ENCODE measurements at places on chromosomes 4 and X.

- H3K4me1 ChIP-seq, result no peaks in the 10 kb centered on the region
- H3K36me3 ChIP-seq, result no peaks in the 10 kb centered on the region
- H3K27me3 ChIP-seq, result no peaks in the 10 kb centered on the region
- no peak overlapping the region for H3K4me3 ChIP-seq
Measured at GRCh38 chr4:40471923-40472322, 136.8 kb downstream of the CHRNA9 start.

DNA sequence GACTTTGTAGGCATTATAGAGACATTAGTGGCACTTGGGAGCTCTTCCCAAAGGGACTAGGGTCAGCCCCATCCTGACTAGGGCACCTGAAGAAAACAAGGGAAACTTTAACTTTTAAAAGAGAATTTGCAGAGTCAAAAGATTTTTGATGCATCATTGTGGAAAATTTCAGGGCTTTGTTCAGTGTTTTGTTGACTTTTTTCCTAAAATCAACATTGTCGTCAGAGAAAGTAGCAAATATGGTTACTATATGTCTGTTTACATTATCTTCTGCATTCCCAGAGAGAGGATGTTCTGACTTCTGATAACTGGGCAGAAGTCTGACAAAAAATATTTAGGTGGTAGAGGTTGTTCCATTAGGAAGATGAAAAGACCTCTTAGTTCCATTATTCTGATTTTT is 51.9 kb downstream of the LUZP4 start:
- H3K4me1 ChIP-seq, result peaks cover 11% of the 10 kb centered on the region
- no peak overlapping the region for H3K27ac ChIP-seq
- no peak overlapping the region for H3K4me3 ChIP-seq

DNA sequence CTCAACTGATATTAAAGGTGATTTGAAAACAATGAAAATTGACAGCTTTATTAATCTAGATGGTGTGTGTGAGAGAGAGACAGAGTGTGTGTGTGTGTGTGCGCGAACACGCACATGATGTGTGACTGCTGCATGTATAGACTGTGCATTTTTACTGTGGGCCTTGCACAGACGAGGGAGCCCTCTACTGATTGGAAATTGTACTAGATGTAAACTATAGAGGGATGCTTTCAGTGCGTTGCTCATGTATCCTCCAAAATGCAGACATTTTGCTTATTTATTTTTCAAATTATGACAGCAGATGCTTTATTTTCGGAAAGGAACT is 168.4 kb upstream of the GK2 start:
- no peaks in the 10 kb centered on the region for H3K36me3 ChIP-seq
- no peak for DNase-seq
- H3K4me1 ChIP-seq, result peaks cover 20% of the 10 kb centered on the region
- H3K4me3 ChIP-seq, result no peak overlapping the region
- no peaks in the 10 kb centered on the region for H3K27me3 ChIP-seq
- H3K27ac ChIP-seq, result no peak overlapping the region

- H3K36me3 ChIP-seq, result no peaks in the 10 kb centered on the region
- H3K27ac ChIP-seq, result no peak overlapping the region
- H3K4me3 ChIP-seq, result no peak overlapping the region
Measured at GRCh38 chrX:131588995-131589394, 45.1 kb downstream of the OR13H1 start.

DNA sequence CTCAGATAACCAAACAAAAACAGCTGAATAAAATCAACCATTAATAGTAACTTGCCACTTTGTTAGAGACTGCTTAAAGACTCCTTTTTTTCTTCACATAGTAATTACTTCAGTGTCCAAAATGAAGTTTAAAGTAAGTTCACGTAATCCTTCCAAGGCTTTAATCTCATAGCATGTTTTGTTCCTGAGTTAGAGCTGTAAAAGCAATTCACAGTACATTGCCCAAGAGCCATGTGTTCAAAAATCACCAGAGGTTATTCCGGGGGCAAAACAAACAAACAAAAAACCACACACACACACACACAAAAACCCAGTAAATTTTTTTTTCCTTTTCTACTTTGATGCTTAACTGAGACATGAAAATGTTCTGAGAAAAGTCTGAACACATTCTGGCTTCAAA is 6.1 kb downstream of the GPR82 start:
- no peaks in the 10 kb centered on the region for H3K27me3 ChIP-seq
- no peaks in the 10 kb centered on the region for H3K36me3 ChIP-seq
- DNase-seq, result no peak
- no peak overlapping the region for H3K4me3 ChIP-seq
- H3K27ac ChIP-seq, result no peak overlapping the region
- no peaks in the 10 kb centered on the region for H3K4me1 ChIP-seq

DNA sequence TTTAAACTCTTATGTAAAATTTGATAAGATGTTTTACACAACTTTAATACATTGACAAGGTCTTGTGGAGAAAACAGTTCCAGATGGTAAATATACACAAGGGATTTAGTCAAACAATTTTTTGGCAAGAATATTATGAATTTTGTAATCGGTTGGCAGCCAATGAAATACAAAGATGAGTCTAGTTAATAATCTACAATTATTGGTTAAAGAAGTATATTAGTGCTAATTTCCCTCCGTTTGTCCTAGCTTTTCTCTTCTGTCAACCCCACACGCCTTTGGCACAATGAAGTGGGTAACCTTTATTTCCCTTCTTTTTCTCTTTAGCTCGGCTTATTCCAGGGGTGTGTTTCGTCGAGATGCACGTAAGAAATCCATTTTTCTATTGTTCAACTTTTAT is at the start of gene ALB:
Gene ALB (plus strand): TSS at position 246 of the 400 bp plus-strand sequence. CDS start 41 bp downstream, at position 287.
- no peaks in the 10 kb centered on the region for H3K36me3 ChIP-seq
- no peaks in the 10 kb centered on the region for H3K4me1 ChIP-seq
- no peak within 1 kb of the TSS for H3K27ac ChIP-seq
- DNase-seq, result no peak

DNA sequence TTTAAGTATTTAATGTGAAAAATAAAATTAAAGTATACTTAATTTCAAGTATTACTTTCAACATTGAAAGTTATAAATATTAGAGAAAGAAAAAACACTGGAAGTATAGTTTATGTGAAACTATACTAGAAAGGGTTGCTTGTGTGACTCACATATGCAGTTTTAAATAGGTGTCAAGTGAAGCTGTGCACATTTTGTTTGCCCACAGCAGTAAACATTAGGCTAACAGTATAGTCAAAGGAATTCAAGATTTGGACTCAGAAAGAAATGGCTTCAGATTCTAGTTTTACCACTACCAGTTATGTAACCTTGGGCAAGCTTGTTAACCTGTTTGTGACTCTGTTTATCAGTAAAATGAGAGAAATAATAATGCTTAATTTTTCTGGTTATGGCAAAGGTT is 148.2 kb downstream of the FAM47B start:
- no peak for DNase-seq
- no peaks in the 10 kb centered on the region for H3K36me3 ChIP-seq
- H3K27me3 ChIP-seq, result no peaks in the 10 kb centered on the region
- H3K4me3 ChIP-seq, result no peak overlapping the region
- H3K27ac ChIP-seq, result no peak overlapping the region

DNA sequence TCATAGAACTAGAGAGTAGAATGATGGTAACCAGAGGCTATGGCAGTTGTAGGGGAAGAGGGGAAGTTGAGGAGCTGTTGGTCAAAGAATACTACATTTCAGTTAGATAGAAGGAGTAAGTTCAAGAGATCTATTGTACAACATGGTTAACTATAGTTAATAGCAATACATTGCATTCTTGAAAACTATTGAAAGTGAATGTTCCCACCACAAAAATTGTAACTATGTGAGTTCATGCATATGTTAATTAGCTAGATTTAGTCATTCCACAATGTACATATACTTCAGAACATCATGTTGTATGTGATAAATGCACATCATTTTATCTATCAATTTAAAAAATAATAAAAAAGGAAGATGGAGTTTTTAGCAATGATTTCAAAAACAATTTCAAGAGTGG is 125.3 kb upstream of the IL15 start:
- H3K36me3 ChIP-seq, result no peaks in the 10 kb centered on the region
- no peak overlapping the region for H3K4me3 ChIP-seq
- no peak overlapping the region for H3K27ac ChIP-seq

DNA sequence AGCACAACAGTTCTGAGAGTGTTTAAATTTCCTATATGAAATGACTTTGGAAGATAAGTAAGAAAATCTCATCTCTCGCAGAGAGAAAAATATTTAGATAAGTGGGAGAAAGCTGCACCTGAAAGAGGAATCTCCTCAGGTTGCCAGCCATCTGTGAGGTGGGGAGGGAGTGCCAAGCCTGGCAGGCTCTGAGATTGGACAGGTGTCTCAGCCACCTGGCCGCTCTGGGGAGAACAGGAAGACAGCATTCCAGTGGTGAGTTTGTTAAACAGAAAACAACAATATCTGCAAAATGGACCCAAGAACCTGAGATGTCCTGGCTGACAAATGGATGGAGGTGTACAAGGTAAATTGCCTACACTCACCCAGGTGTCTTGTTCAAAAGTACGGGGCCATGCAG is 31.3 kb downstream of the EMCN start:
- DNase-seq, result no peak
- no peak overlapping the region for H3K4me3 ChIP-seq

- no peak overlapping the region for H3K27ac ChIP-seq
- DNase-seq, result no peak
- H3K4me1 ChIP-seq, result no peaks in the 10 kb centered on the region
- H3K36me3 ChIP-seq, result no peaks in the 10 kb centered on the region
Measured at GRCh38 chr4:72446353-72447055, 122.5 kb downstream of the ADAMTS3 start.

DNA sequence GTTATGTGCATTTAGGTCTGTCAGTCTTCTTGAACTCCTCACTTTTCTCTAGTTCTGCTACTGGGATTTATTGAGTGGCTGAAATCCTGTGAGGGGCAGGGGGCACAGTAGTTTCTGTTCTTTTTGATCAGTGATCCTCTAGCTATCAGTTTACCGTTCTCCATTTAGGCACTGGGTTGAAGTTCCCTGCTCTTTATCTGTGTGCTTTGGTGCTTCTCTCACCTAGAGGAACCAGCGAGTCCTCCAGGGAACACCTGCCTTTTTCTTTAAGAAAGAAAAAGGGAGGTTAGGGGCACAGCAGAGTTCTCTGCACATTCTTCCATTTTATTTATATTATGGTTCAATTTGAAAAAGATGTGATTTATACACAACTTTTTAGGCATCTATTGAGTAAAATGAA is 503.0 kb upstream of the AGA start:
- H3K27me3 ChIP-seq, result no peaks in the 10 kb centered on the region
- H3K27ac ChIP-seq, result no peak overlapping the region
- no peak for DNase-seq
- H3K4me3 ChIP-seq, result no peak overlapping the region
- H3K36me3 ChIP-seq, result no peaks in the 10 kb centered on the region

DNA sequence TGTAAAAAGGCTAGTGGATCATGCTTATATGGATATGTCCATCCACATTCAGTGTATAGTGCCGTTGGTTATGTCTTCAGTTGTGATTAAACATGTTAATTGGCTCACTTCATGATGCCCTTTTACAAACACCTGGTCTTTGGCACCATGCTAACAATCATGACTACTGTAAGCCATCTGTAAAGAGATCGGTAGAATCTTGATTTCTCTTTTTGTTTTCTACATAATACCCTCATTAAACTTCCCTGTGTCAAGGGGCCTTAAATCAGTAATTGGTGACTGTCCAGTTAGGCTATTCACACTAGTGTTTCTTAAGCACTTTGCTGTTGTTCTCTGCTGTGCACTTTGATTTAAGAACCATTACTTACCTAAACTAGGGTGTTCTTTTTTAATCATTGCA is 475.2 kb downstream of the RPA4 start:
- no peak for DNase-seq
- no peaks in the 10 kb centered on the region for H3K4me1 ChIP-seq
- H3K27me3 ChIP-seq, result no peaks in the 10 kb centered on the region
- H3K4me3 ChIP-seq, result no peak overlapping the region
- H3K36me3 ChIP-seq, result no peaks in the 10 kb centered on the region
- no peak overlapping the region for H3K27ac ChIP-seq

DNA sequence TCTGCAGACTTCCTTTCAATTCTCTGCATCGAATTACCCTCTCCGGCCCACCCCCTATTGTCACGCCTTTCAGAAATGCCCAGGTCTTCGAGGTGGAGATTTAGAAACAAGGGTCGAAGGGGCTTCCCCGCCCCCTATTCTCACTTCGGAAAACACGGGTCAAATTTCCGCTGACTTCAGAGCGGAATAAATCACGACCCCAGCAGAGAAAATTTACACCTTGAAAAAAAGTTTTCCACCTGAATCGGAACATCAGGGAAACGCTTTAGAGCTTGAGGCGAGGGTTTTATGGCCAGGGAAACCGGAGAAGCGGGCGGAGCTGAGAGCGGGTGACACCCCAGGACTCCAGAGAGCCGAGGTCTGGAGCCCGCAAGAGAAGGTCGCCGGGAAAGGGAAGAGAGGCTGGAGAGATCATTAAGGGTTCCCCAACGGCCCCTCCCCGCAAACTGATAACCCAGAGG is 1.6 kb downstream of the SHISA3 start:
- no peak for DNase-seq
- no peaks in the 10 kb centered on the region for H3K36me3 ChIP-seq
- no peak overlapping the region for H3K27ac ChIP-seq
- peaks cover 26% of the 10 kb centered on the region for H3K4me1 ChIP-seq
- H3K27me3 ChIP-seq, result peaks cover 65% of the 10 kb centered on the region

- H3K4me1 ChIP-seq, result peaks cover 4% of the 10 kb centered on the region
- H3K36me3 ChIP-seq, result peaks cover 13% of the 10 kb centered on the region
- H3K27ac ChIP-seq, result no peak overlapping the region
Measured at GRCh38 chr4:148116264-148116663, 325.9 kb downstream of the NR3C2 start.

- H3K27ac ChIP-seq, result no peak overlapping the region
- no peak for DNase-seq
- no peak overlapping the region for H3K4me3 ChIP-seq
- H3K4me1 ChIP-seq, result no peaks in the 10 kb centered on the region
- H3K27me3 ChIP-seq, result no peaks in the 10 kb centered on the region
Measured at GRCh38 chr4:176259330-176260090, 9.5 kb downstream of the ASB5 start.

GRCh38 chr4:146222313-146222712 is 8.0 kb downstream of the REELD1 start:
- no peak overlapping the region for H3K27ac ChIP-seq
- no peak overlapping the region for H3K4me3 ChIP-seq
- no peaks in the 10 kb centered on the region for H3K36me3 ChIP-seq
- H3K4me1 ChIP-seq, result no peaks in the 10 kb centered on the region

DNA sequence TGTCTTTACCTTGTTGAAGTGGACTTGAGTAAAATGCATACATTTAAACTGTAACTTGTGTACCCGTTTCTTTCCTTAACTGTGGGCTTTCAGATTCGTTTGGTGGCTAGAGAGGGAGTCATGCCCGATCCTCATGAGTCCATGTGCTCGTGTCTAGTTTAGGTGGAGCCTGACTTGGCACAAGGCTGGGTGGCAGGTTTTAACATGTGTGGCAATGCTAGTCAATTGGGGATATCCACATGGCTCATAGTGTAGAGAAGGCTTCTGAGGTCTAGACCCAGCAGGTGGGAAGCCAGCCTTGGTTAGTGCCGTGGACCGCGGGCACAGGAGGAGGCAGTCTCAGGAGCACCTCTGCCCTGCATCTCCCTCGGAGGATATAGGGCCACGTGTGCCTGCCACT is 48.5 kb upstream of the CLCN4 start:
- H3K27me3 ChIP-seq, result no peaks in the 10 kb centered on the region
- no peak overlapping the region for H3K27ac ChIP-seq
- peaks cover 34% of the 10 kb centered on the region for H3K4me1 ChIP-seq

Data from suprapubic skin (tissue), 4 donors.